ENCODE measurements at places on chromosomes 1 and 21.

GRCh38 chr1:29235955-29236711 is at the start of gene PTPRU:
Gene PTPRU (plus strand): TSS chr1:29236522. CDS start chr1:29236645, 123 bp downstream.
- peak; percentile 61 for DNase-seq

DNA sequence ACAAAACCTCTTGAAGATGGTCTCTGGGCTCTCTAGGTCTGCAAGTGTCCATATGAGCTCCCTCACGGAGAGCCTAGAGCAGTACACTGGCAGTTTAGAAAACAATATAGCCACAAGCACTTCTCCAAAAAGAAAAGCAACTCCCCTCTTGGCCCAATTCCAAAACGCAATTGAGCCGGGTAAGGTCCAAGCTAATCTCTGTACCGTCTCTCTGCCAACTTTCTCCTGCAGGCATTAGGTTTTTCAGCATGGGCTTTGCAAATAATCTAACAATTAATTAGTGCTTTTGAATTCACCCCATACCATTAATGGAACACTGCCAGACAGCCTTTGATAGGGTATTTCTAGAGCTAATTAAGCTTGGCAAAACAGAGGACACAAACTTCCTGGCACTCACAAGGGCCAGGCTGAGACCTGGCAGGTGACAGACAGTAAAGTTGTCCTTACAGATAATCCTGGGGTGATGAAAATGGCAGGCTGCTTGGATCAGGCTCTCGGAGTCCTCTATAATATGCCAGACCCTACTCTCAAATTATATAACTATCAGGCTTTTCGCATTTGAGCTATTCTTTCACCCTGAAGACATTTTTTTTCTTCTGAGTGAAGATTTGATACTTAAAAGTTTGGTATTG is 39.8 kb downstream of the TGFBR3 start:
- DNase-seq: peak; percentile 36

- peak; percentile 20 for DNase-seq
Observed at GRCh38 chr1:212858461-212859265, 588 bp downstream of the FLVCR1 start.

DNA sequence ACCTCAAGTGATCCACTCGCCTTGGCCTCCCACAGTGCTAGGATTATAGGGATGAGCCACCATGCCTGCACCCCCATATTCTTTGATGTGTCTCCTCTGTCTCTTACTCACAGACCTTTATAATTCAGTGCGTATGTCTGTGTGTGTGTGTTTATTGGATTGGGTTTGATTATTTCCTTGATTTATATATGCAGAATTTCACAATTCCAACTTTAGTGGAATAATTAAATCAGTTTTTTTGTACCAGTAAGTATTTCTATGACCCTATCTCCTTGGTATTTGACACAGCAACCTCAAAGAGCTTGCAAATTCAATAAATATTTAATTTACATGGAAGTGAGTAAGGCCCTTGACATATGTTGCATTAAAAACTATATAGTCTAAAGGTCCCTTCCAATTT is 333.9 kb upstream of the ADAMTS5 start:
- DNase-seq: no peak

DNA sequence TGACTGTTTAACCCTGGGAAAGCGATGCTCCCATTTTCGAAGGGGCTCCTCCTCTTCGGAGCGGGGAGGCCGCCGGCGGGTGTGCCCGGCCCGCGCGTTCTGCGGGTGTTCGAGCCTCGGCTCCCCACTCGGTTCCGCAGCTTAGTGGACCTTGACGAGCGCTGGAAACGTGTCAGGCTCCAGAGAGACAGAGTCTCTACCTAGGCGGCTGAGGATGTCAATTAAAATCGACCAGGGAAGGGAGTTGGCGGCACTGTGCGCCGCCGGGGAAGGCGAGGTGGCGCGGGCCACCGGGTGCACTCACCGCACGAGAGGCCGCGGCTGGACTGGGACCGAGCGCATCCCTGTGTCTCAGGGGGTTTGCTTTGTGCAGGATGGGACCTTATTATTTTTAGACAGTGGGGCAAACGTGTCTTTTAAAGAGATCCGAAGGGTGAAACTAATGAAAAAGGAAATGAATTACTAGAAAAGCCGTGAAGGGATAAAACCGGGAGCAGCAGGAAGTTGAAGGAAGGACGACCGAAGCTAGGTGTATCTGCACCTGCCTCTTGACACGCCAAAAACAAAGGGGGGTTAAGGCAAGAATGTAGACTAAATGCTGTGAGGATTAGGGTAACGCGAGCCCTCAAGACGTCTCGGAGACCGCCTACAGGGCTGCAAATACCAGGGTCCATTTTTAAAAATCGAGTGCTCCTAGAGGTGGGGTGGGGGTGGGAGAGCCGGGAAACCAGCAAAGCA is 5.6 kb downstream of the LHX4 start:
- DNase-seq: no peak

GRCh38 chr1:223110952-223111351 is 32.1 kb downstream of the TLR5 start:
- DNase-seq: no peak

DNA sequence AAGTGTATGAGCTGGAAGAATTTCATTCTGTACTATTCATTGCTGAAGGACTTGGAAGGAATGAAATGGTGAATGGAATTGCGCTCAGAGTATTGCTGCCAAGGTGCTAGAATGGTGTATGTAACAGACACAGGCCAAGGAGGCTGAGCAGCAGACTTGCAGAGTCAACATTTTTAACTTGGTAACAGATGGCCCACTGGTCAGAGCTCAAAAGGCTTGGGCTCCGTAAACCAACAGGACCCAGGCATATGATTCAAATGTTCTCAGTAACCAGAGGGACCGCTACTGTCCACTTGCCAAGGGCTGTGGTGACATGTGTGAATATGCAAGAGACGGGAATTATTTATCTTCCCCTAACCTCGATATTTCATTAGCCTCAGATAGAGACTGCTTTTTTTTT is 28.8 kb upstream of the PTGFRN start:
- no peak for DNase-seq

GRCh38 chr1:30634507-30634906 is 88.9 kb downstream of the MATN1 start:
- no peak for DNase-seq
